ENCODE measurements at places on chromosomes 12 and 14.
A peak's percentile ranks its signal among the peaks of the same experiment; 100 is the strongest.

DNA sequence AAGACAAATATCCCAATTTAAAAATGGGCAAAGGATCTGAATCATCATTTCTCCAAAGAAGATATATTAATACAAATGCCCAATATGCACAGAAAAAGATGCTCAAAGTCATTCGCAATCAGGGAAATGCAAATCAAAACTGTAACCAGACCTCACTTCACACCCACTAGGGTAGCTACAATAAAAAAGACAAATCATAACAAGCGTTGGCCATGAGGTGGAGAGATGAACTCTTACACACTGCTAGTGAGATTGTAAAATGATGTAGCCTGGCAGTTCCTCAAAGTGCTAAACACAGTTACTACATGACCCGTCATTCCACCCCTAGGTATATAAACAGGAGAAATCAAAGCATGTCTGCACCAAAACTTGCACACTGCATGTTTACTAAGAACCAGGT, 30.4 kb downstream of the CDC42BPB start:
- DNase-seq, result no peak

DNA sequence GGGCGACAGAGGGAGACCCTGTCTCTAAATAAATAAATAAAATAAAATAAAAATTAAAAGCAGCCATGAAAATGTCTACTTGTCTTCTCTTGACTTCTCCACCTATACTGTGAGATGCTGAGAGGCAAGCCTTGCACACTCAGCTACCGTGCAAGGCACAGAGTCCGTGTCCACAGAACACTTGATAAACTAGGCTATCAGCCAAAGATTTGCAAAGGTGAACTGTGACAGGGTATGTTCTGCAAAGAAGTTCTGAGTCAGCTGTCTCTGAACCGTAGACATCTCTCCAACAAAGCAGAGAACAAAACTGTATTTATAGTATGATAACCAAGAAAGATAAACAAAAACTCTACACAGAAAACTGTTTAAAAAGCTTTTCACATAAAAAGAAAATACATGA, 35.5 kb downstream of the STXBP6 start:
- no peak for DNase-seq

GRCh38 chr12:2485681-2486080, 309.1 kb upstream of the FKBP4 start:
- no peak for DNase-seq

- DNase-seq, result no peak
These were observed 20.1 kb upstream of the CRADD start for GRCh38 chr12:93657071-93657470.

GRCh38 chr14:75979648-75980565, 1.9 kb downstream of the TGFB3 start:
- no peak for DNase-seq

DNA sequence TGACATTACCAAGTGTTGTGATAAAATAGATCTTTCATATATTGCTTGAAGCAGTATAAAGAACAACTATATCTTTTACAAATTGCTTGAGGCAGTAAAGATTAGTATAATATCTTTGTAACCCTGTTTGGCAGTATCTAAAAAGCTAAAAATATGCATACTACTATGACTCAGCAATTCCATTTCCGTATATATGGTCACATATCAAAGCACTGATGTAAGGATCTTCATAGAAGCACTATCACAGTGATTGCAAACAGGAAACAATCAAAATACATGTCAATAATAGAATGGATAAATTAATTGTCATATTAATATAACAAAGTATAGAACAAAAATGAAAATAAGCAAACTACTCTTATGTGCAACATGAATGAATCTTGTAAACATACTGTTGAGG, 158.4 kb upstream of the IGF1 start:
- no peak for DNase-seq

DNA sequence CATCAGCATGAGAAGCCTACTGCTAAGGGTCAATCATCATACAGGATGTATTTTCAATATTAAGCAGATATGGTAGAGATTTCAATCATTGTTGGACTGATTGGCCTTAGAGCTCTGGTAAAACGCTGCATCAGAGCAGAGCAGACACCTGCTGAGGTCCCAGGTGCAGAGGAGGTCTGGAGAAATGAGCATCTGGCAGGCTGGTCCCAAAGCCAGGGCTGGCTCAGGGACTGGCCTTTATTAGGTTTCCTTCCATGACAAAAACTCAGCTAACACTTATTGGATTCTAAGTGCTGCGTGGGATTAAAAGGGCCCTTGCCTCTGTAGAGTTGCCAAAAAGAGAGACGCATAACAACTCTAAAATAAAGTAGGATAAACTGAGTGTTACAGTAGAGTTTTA, 29.7 kb downstream of the AKAP6 start:
- DNase-seq, result no peak

DNA sequence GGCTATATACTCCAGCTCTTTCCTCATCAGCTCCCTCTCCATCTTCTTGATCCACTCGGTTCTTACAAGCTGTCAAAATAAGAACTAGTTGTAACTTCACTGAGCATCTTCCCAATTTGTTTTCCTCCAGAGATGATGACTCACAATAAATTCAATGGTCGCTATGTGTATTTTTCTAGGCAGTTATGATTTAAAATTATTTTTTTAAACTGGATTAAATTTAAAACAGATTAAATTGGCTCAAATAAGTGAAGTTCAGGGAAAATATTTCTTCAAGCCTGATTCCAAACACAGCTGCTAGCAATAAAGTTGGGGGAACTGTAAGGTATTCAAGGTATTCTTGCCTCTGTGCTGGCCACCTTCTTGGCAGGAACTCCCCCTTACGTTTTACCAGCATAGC, 717.7 kb upstream of the USP15 start:
- no peak for DNase-seq

DNA sequence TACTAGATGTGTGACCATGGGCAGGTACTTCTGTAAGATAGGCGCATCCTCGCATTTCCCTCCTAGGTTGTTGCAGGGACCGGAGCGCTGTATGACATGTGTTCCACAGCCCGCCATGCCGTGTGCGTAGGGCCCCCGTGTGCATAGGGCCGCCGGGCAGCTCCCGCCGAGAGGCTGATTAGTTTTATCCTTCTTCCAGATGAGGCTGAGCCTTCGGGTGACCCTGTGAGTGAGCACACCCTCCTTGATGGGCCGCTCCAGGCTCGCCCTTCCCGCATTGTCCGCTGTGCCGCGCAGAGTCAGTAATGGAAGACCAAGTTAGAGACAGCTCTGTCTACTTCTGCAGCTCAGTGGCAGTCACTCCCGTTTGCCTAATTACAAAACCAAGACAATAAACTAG, 72.9 kb upstream of the DYNC1H1 start:
- DNase-seq, result no peak

DNA sequence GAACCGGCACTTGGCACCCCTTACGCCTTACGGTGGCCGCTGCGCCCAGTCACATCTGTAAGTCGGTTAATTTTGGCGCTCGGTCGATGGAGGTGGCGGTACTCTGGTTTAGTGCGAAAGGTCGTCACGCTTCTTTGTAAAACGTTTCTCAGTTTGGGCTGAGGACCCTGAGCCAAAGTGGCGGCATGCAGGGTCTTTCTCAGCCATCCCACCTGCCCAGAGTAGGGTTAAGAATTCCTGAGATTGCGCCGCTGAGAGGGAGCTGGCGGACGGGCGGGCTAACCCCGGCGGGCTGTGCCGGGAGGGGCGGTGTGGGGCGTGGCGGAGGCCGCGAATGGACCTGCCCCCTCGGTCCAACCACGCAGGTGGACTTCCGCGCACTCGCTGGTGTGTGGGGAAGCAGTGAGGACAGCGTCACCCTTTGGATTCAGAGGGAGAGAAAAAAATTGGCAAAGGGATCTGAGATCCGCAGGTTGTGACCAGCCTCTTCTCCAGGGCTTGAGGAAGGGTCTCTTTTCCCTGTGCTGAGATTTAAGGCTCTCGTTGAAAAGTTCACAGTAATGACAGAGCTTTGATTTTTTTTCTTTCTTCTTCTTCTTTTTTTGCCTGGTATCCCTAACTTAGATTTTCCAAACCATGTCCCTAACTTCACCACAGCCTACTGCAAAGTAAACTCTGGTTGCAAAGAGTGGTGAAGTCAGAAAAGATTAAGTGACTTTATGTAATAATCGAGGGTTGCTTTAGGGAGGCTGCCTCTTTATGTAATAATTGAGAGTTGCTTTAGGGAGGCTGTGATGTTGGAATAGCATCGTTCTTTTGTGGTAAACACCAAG, 602 bp upstream of the FBXO33 start:
- DNase-seq, result peak; percentile 39

- DNase-seq, result no peak
These were observed 12.3 kb downstream of the NEMP1 start for GRCh38 chr12:57066245-57066644.

GRCh38 chr14:52365071-52365470, 51.0 kb downstream of the PTGER2 start:
- DNase-seq, result no peak

DNA sequence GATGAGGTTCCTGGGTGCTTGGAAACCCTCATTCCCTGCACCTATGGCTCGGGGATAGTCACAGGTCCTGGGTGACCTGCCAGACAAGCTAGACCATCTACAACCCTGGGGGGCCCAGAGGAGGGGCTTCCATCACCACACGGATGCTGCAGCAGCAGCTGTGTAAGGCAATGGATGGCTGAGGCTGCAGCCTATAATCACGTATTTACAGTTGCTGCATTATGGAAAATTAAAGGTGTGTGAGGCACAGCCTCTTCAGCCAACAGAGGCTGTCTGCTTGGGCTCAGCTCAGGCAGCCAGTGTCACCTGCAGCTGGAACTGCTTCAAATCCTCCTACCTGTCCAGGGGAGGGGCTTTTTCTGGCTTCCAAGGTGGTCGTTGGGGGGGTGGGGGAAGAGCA, 268.1 kb downstream of the CACNA1C start:
- no peak for DNase-seq

GRCh38 chr14:72172597-72172996, 240.4 kb downstream of the RGS6 start:
- no peak for DNase-seq

DNA sequence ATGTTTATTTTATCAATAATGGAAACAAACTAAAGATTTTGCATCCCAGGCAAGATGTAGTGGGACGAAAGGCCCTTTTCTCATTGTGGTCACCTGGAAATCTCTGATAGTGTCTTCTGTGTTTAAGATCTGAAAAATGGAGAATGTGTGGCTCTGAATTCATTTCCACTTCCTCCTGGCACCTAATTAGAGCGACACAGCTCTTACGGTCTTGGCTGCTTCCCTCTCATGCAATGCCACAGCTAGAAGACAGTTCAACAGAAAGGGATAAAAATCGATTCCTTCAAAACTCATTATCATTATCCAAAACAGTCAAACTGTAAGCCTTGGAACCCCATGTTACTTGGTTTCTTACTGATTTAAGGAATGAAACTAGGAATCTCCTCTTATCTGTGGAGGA, 9.3 kb downstream of the ST8SIA1 start:
- DNase-seq, result no peak

GRCh38 chr12:12024911-12025682, 45.6 kb upstream of the BCL2L14 start:
- DNase-seq, result no peak

GRCh38 chr12:53103860-53104305, 597 bp downstream of the SOAT2 start:
- DNase-seq, result no peak

GRCh38 chr12:131085125-131085815, 131.6 kb downstream of the ADGRD1 start:
- DNase-seq, result no peak

DNA sequence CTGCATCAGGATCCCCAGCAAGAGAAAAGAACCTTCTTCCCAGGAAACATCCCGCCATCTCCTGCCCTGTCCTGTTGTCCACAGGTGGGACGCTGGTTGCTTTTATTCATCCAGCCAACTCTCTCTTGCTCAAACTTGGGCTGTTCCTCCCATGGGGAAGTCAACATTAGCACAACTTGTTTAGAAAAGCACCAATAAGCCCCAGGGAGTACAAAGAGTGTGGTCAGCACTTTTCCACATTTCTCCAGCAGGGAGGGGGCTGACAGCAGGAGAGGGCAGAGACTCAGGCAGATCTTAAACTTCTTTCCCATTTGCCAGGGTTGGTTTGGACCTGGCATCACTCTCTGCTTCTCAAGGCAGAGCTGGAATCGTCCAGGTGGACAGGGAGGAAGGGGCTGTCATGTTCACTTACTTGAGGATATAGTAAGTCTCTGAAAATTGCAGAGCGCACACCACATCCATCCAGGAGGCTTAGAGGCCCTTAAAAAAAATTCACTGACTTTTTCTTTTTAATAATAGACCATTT, 74.9 kb downstream of the RBM19 start:
- DNase-seq, result no peak

DNA sequence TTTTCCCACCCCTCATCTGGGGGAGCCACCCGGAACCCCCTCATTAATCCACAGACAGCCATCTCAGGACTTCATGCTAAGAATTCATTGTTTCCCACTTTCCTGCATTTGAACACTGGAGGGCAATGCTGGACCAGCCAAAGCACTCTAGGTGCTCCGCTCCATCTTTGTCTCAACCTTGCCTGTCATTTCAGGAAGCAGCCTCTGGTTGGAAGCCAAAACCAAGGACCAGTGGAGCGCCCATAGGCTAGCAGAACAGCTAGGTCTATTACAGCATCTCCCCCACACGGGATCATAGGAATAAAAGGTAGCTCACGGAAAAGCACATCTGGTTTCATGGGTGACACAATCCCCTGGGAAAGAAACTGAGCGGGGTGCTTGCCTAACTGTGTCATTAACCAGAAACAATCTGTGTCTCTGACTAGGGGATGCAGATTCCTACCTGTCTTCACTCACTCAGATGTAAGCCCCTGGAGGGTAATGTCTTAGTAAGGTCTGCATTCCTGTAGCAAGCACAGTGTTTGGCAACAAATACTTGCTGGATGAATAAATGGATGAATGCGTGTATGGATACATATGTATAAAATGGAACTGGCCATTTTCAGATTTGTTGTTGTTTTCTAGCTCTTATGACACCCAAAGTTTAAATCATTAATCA, 197.0 kb downstream of the DAD1 start:
- DNase-seq, result no peak

- no peak for DNase-seq
These were observed 599.4 kb upstream of the MDGA2 start for GRCh38 chr14:48274826-48275225.

- DNase-seq, result no peak
These were observed 118.3 kb downstream of the MED13L start for GRCh38 chr12:116159175-116159574.

- DNase-seq, result no peak
These were observed 166.9 kb downstream of the BRMS1L start for GRCh38 chr14:35992816-35993683.

GRCh38 chr12:95413576-95413975, 60.4 kb upstream of the METAP2 start:
- no peak for DNase-seq

DNA sequence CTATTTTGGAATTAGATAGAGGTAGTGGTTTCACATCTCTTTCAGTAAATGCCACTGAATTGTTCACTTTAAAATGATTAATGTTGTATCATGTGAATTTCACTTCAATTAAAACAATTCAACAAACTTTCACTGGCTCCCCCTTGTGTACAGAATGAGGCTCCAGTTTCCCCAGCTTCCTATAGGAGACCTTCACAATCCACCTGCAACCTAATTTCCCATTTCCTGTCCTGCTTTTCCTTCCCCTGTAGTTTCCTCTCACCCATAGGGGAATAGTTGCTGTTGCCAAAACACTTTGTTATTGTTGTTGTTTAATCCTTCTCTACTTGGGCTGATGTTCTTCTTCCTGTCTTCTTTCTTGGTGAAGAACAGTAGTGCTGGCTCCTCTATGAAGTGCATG, 59.8 kb downstream of the NPAS3 start:
- DNase-seq, result no peak
